ENCODE measurements at places on chromosomes 3 and 15.

GRCh38 chr3:141191097-141191749 lies 40.4 kb upstream of the PXYLP1 start:
- DNase-seq: no peak

DNA sequence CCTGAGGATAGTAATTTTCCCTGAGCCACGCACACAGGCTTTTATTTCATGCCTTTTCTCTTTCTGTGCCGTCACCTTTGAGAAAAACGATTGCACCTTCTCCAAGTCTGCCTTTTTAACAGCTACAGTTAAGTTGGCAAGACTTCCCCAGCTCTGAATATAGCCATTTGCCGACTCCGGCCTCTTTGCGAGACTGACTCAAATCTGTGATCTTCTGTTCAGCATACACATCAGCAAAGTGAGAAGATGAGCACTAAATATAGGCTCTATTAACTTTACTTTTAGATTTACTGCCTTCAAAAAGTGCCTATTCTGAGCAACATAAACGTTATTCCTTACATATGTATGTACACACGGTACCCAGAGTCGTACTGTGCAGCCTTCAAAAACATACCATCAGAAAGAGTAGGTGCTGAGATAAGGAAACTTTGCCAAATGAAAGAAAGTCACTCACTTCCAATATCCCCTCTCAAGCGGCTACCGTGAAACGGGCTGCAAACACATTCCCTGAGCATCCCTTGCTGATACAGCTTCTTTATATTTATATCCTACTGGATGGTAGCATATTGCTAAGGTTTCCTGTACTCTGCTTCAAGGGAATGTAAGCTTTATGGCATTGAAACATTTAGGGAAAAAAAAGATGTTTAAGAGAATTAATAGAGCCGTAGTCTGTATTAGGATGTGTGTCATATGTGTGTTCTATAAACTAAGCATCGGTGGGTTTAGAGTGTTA lies 283.3 kb upstream of the TPRG1 start:
- DNase-seq: no peak

DNA sequence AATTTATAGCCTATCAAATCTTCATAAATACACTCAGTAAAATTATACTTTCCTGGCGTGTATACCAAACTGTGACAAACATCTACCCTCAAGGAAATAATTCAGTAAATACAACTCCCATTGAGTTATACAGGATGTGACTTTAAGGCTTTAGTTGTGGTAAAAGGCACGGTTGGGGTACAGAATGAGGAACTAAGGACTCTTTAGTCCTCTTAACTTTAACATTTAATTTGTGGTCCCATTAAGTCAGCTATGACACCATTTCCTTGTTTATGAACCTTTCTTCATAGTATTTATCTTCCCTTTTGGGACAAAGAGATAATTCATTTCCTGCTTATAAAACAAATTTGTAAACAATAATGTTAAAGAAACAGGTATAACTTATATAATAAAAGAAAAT lies 30.2 kb downstream of the IFT80 start:
- no peak for DNase-seq

DNA sequence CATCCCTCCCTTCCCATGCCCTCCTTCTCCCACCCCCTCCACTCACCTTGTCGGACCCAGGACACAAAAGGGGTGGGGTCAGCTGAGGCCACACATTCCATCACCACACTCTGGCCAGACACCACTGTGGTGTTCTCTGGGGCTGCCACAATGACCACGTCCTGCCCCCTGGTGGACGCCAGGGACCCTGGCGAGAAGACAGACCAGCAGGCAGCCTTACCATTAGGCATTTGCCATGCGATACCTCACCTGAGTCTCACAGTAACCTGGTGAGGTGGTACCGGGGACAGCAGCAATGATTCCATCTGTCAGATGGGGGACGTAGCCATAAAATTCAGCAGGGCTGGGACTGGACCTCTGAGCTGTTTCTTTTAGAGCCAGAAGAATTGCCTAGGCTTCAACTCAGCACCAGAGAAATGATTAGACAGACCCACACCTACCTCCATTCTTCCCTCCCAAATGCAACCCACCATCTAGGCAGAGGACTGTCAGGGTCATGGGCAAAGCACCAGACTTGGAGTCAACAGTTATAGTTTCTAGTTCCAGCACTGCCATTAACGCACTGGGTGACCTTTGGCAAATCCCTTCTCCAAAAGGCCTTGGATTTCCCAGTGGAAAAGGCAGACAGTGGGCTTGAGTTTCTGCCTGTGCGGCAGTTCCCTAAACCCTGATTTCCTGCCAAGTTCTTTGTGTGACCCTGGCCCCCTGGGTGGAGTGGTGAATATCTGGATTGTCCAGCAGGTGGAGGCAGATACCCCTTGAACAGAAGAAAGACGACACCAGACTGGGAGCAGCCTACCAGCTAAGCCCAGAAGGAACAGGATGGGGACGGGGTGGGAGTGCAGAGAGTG lies 21.8 kb downstream of the IGDCC4 start:
- DNase-seq: peak; percentile 93
